Femur (tissue), 1 donor: ENCODE measurements at places on chromosomes 7 and 10.
A peak's percentile ranks its signal among the peaks of the same experiment; 100 is the strongest.

- DNase-seq, result no peak
These were observed 33.5 kb downstream of the DPY19L1 start for GRCh38 chr7:35003679-35004303.

GRCh38 chr7:102085218-102085772 is 201.4 kb upstream of the SH2B2 start:
- no peak for DNase-seq

DNA sequence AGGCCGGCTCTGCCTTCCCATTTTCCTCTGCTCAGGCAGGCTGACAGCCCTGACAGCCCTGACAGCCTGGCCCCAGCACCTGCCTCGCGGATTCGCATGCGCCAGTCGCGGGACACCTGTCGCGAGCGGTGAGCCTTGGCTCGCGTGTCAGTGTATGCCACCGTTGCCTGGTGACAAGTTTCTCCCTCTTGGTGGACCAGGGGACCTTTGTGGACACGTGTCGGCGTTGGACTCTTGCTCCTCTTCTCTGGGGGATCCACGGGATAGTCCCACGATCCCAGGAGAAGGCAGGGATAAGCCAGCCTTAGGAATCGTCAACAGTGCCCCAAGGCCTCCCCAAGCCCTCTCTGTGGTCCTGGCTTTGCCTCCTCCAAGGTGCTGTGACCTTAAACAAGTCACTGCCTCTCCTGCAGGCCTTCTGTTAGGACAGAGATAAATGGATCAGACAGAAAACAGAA is 18.1 kb upstream of the ZNF273 start:
- DNase-seq, result peak; percentile 2

GRCh38 chr7:117338020-117338419 is 15.2 kb upstream of the WNT2 start:
- no peak for DNase-seq

DNA sequence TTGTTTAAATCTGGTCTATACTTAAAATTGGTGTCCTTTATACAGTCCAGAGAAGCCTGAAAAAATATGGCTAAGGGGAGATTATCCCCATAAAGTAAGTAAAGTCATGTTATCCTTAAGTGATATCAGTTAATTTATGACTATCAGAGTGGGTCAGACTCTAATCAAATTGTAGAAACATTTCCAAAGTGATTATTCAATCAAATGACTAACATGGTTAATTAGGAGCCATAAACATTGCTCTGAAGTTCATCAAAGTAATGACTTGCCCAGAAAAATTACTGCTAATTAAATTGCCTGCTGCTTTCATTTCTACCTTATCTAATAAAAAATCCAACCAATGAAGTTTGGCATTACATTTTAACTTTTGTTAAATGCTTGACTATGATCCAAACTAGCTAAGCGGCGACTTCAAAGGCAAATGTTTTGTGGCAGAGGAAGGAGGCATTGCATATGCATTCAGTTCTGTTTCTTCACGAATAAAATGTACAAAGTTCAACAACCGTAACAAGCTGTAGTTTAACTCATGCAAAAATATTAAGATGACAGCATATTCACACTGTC is 76.7 kb downstream of the ETV1 start:
- DNase-seq, result no peak

GRCh38 chr7:65554-65953 is 126.8 kb upstream of the FAM20C start:
- no peak for DNase-seq

DNA sequence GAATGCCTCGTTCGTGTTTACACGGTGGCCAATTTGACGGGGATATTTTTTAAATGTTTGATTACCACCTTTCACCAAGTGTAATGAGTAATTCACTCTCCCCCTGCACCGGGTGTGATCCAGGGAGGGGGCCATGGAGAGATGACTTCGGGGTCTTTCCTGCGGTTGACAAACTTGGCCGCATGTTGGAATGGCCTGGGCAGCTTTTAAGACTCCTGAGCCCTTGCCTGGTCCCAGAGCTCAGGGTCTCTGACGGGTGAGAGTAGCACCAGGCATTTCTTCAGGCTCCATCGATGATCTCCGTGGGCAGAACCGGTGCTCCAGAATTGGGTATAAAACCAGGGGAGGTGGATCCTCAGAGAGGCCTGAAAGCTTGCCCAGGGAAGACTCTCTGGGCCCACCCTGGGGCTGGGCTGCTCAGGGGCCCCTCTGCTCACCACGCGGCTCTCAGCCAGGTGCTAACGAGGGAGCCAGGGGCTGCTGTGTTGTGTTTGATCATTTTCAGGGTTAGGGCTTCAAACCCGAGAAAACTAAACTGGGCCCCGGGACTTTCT is 882 bp downstream of the ZNF282 start:
- DNase-seq, result no peak

- no peak for DNase-seq
These were observed 609.4 kb upstream of the C7orf33 start for GRCh38 chr7:147980826-147981813.

GRCh38 chr7:118053353-118053752 is 130.6 kb upstream of the LSM8 start:
- no peak for DNase-seq

DNA sequence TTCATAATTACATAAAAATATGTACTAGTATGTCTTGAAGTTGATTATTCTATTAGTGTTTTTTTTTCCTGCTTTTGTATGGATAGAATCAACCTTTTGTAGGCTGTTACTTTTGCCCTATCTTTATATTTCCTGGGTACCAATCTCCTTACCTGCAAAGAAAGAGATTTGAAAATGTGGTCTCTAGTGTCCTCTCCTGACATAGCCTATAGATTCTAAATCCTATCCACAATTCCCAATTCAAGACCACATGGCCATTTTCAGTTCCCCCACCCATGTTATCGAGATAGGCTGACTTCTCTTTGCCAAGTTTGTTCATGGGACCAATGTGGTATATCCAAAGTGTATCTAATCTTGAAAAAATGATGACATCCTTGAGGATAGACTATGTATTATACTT is 269.4 kb upstream of the SEMA3D start:
- DNase-seq, result no peak

- DNase-seq, result no peak
These were observed 148.9 kb upstream of the SLC13A1 start for GRCh38 chr7:123348690-123349089.

- no peak for DNase-seq
These were observed 480.3 kb downstream of the RPS24 start for GRCh38 chr10:78513986-78514385.

DNA sequence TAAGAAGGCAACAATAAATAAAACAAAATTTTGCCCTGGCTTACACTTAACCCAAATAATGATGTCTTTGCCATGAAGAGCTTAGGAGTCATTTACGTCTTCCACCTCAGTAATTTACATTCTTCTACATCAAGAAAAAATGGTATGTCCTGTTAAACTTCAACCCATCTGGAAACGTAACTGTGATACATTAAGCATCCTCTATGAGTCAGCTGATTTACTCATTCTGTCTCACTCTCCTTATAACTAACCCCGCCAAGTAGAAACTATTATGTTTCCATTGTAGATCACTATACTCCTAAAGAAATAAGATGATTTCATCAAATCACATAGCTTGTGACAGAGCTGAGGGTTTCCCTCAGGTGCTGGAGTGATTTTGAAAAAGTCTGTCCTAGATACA is 330.7 kb downstream of the CDC14C start:
- DNase-seq, result no peak

DNA sequence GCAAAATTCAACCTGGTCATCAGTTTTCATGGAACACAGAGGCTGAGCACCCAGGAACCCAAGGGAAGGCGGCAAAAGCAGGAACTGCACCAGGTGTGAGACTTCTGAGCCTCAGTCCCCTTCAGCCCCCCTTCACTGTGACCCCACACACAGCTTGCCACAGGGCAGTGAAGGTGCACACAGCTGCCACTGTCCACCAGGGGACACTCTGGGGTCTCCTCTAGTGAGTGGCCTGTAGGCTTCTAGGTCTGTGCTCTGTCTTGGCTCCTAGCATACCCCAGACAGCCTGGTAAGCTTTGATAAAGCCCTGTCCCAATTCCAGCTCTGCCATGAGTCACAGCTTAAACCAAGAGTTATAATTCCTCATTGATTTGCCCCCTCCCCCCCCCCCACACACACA is 12.1 kb downstream of the KCNH2 start:
- DNase-seq, result no peak

DNA sequence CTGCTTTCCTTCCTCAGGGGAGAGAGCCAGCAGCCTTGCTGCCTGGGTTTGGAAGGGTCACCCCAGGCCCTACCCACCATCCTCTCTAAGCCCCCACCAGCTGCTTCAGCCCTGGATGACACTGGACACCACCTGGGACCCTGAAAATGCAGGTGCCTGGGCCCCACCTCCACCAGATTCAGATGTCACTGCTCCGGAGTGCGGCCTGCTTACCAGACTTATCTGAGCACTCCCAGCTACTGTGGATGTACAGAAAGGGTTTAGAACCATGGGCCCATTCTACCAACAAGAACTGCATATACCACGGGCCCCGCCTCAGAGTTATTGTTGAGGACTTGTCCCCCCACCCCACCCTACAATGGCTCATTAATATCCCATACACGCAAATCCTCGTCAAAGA is 172.3 kb downstream of the PTPRN2 start:
- no peak for DNase-seq

DNA sequence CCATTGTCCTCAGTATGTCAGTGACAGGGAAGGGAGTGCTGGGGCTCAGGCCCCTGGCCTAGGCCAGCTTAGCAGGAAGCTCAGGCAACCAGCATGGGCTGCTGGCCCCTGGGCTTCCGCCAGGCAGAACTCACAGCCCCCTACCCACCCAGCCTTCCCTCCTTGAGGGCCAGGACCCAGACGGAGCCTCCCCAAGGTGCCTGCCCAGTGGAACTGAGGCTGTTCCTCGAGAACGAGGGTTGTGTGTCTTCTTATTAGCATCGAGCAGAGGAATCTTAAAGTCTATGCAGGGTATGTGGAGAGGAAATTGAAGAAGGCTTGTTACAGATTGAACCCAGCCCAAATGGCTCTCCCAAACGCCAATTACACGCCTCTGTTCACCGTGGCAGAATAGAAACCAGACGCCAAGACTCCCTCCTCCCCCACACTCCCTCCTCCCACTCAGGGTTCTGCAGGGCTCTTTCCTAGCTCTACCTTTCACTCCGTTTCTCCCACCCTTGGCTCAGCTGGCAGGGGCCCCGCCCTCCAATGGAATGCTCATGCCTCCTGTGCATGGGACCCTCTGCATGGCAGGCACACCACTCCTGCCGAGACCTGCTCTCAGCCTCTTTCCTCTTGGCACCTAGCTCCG is 134.4 kb downstream of the ZMIZ1 start:
- no peak for DNase-seq

GRCh38 chr7:38461887-38462286 is 169.3 kb downstream of the AMPH start:
- DNase-seq, result no peak

GRCh38 chr10:13184730-13185514 is 23.6 kb downstream of the MCM10 start:
- no peak for DNase-seq

- DNase-seq, result no peak
These were observed 122.2 kb upstream of the LRGUK start for GRCh38 chr7:134004829-134005505.

GRCh38 chr7:143237366-143237765 is 15.5 kb downstream of the TAS2R40 start:
- no peak for DNase-seq

- DNase-seq, result no peak
These were observed 234.4 kb downstream of the ANK3 start for GRCh38 chr10:60155099-60155877.

- no peak for DNase-seq
These were observed 18.4 kb upstream of the HGF start for GRCh38 chr7:81788246-81788645.

DNA sequence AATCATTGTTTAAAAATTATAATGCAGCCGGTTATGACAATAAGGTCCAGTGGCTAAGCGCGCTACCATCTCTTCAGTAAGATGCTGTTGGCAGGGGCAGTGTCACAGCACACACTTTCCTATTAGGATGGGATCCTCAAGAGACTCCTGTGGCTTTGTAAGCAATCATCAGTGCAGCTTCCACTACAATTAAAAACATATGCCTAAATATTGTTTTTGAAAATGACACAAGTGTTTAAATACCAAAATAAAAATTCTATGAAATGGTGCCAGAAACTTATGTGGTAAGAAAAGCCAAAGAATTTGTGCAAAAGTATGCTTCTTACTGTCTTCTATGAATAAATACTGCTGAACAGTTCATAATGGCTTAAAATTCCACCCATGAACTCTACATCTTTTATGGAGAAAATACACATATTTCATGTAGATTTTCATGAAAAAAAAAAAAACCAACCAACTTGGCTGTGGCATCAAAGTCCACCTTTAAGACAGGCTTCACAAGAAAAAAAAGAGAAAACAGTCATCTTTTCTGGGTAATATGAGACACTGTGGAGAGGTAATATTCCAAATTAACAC is 132.8 kb downstream of the SEMA3C start:
- DNase-seq, result no peak

GRCh38 chr10:35493196-35494118 is 111.7 kb upstream of the GJD4 start:
- DNase-seq, result no peak

DNA sequence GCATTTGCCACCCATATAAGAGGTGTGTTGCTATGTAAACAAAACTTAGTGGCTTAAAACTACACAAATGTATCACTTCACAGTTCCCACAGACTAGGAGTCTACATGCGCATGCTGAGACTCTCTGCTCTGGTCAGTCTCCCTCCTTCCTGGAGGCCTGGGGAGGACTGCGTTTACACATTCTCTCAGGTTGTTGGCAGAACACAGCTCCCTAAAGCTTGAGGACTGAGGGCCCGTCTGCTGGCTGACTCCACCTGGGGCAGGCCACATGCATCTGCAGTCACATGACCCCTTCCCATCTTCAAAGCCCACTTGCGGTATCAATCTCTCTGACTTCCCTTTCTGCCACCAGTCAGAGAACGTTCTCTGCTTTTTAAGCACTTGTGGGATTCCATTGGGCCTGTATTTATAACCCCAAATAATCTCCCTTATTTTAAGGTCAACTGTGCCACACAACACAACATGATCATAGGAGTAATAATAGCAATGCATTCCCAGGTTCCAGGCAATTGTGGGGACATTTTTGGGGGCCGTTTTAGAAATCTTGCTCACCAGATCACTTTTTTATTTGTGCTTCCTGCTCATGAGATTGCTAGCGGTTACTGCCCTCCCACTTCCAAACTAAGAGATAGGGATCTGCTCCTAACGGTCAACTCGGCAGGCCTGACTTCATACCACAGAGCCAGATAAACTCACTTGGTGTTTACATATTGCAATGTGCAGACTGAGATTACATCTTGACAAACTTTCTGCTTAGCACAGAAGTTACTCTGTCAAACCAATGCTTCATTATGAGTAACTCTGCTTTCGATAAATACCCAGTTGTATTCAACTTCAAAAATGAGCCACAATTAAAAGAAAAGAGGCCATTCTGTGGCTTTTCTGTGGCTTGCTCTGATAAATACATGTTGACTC is 96.3 kb downstream of the ALOX5 start:
- DNase-seq, result no peak
